ENCODE measurements at places on chromosomes 1 and 21.

DNA sequence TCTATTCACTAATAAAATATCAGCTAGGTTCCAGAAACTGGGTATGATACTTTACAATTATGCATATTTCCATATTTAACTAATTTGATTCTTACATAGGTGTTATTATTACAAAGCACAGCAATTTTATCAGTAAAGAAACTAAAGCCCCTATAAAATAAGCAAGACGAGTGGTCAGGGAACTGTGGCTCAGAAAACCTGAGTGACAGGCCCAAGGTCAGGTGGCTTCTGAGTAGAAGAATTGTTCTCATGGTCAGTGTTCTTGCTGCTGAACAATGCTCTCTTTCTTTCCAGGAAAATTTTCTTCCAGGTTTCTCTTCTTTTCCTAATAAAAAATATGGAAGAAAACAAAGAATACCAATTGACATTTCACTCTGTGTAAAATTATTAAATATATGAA lies 2.2 kb upstream of the ATP6V1G3 start:
- DNase-seq: no peak

DNA sequence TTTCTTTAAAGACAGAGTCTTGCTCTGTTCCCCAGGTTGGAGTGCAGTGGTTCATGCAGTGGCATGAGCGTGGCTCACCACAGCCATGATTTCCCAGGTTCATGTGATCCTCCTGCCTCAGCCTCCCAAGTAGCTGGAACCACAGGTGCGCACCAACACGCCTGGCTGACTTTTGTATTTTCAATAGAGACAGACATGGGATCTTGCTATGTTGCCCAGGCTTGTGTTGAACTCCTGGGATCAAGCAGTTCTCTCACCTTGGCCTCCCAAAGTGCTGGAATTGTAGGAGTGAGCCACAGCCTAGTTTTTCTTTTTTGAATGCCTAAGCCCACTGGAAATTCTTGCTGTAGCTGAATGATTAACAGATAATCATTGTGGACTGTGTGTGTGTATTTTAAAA lies 113.5 kb downstream of the RPS6KC1 start:
- DNase-seq: no peak

DNA sequence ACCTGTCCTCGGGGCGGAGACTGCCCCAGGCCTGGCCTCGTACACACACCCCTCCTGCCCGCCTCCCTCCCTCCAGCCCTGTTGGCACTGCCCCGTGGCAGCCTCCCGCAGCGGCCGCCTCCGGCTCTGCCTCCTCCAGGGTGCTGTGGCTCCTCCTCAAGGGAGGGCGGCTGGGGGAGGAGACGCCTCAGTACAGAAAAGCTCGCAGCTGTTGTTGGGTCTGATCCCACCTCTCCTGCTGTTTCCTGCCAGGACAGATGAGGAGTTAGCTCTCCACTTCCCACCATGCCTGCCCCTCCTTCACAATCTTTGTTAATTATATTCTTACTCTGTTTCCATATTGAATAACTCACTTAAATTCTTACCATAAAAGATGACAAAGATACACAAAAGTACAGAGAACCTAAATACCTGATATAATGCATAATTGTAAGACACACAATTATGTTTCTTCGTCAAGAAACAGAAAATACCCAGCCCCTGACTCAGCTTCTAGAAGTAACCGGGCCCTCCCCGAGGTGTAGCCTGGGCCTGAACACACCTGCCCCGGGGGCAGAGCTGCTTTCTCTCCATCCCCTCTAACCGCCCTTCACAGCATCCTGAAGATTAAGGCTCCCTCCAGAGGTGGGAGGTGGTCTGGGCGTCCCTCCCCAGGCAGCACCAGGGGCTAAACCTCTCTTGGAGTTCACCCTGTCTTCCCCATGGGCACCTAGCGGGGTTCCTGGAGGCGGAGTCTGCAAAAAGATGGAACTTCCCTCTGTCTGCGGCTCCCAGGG lies 30.6 kb upstream of the COL6A1 start:
- peak; percentile 60 for DNase-seq

GRCh38 chr1:9766759-9767442 lies 56.9 kb downstream of the CLSTN1 start:
- peak; percentile 94 for DNase-seq

GRCh38 chr1:32741059-32741412 lies 38.5 kb upstream of the SYNC start:
- no peak for DNase-seq

GRCh38 chr1:177546346-177546745 lies 375.6 kb downstream of the BRINP2 start:
- no peak for DNase-seq

DNA sequence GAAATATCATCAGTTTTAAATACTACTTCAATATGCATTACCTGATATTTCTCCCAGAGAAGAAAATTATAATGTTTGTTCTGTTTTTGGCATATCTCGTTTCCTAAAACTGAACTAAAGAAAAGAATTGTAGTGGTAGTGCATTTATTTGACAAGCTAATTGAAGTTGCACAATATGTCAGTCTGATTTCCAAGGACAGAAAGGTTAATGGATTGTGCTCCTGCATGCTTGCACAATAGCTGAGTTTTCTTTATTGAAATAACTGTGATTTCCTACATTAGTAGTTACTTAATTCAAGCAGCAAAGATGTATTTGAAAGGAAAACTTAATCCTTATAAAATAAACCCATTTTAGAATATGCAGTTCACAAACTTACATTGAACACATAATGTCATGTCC lies 2047.7 kb downstream of the NCAM2 start:
- no peak for DNase-seq

- no peak for DNase-seq
These were observed 5.5 kb downstream of the SMPDL3B start for GRCh38 chr1:27940297-27940696.

DNA sequence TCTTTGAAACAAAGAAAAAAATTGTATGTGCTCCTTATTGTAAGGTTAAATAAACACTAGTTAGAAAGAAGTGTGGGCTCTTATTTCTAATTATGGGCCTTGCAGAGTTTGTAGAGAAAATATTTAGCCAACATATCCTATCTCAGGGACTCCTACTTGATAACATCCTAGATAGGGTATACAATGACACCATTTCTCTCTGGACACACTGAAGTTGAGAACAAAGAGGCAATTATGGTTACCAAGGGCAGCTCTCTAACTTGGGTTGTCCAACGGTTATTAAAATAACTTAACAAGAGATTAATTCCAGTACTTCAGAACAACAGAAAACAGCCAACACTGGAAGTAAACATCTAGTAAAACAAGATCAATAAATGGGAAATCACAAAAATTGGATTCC lies 69.0 kb upstream of the ZC3H11B start:
- DNase-seq: no peak

GRCh38 chr1:223133306-223133823 lies 9.7 kb downstream of the TLR5 start:
- no peak for DNase-seq

GRCh38 chr1:61081686-61082310 lies 563 bp upstream of the NFIA start:
- DNase-seq: no peak

DNA sequence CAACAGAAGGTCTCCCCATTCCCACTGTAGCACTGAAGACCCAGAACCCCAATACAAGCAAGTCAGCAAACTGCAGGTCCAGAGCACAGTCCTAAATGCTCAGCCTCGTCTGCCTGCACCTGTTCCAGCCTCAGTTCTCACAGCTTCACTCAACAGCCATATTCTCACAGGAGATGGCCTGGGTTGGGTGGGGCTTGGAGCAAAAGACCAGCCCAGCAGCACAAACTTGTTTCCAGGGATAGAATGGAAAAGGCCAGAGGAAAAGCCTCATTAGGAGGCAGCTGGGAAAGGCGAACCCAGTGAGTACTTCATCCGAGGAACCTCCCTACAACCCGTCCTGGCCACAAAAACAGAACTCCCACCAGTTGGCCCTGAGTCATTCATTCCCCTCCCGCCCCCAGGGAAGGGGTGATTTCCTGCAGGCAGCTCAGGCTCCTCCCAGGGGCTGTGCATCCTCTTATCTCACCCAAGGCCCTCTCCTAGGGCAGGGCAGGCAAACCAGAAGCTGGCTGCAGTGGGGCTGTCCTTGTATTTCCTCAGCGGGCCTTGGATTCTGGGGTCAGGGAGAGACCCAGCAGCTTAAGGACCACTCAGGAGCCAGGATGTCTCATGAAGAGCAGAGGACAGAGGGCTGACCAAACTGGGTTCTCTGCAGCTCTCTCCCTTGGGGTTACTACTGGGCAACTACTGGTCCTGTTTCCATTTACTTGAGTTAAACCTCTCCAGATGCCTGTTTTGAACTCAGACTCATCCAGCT lies 7.4 kb upstream of the MPL start:
- peak; percentile 86 for DNase-seq
